ENCODE measurements at places on chromosomes 3 and 15.
A peak's percentile ranks its signal among the peaks of the same experiment; 100 is the strongest.

DNA sequence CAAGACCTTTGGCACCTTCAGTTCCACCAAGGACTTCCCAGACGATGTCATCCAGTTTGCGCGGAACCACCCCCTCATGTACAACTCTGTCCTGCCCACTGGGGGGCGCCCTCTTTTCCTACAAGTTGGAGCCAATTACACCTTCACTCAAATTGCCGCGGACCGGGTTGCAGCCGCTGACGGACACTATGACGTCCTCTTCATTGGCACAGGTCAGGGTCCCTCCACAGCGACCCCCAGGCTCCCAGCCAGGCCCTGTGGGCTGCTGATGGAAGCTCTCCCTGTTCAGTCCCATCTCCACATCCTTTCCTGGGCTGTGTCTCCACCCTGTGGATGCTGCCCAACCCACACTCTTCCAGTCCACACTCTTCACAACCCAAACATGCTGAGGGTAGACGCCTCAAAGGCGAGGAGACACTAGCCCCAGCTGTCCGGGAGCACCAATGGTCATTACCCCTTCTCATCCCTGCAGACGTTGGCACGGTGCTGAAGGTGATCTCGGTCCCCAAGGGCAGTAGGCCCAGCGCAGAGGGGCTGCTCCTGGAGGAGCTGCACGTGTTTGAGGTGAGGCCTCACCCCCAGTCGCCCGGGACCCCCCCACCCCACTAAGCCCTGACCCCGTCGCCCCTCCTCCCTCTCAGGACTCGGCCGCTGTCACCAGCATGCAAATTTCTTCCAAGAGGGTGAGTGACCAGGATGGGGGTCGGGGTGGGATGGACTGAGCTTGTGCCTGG, 4.3 kb upstream of the LSMEM2 start:
- DNase-seq: peak; percentile 81

- peak; percentile 63 for DNase-seq
These were observed 130.5 kb upstream of the EIF1B start for GRCh38 chr3:40179016-40179415.

GRCh38 chr15:80749589-80749988, 29.6 kb upstream of the CEMIP start:
- DNase-seq: no peak

DNA sequence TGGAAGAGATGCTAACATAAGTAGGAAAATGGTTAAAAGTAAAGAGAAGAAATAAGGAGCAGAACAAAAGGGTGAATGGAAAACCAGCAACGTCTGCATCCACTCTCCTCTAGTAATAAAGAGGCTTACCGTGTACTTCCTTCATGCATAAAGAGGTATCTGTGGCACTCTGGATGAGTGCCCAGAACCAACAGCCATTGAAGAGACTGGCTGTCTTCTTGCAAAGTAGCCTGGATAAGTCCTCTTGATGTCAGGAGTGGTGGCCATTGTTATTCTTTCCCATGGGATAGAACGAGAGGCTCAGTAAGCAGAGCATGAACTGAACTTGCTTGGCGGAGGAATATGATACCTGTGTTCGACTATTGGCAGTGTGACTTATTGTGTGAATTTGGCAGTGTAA, 186.2 kb upstream of the RASGRP1 start:
- DNase-seq: no peak

DNA sequence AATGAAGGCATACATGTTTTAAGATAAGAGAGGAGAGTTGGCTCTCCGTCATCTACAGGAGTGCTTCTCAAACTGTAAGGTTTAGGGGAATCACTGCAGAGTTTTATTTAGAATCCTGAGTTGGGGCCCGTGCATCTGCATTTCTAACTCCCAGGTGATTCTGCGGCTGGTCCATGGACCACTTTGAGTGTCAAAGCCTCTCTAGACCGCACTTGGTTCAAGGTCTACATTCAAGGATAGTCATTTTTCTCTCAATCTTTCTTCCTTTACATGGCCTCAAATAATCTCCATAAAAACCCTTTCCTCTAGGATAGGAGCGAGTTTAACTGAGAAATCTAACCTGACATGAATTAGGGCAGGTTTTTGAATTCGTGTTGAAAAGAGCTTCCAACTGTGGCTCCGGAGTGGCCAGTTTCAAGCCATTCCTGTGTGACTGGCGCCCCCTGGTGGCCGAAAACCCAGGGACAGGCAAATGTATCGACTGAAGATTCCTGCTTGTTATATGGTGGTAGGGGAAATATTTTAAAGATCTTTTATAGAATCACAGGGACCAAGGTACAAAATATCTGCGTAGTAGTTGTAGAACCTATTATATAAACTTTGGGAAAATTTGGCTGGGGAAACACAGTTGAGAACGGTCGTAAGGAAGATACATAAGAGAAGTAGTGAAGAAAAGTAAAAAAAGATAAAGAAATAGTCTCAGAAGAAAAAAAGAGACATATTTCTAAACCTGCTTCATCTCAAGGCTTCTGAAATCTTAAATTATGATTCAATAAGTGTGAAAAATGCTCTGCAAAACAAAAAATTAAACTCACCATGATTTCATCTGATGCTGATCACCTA, 11.9 kb downstream of the GABRR3 start:
- DNase-seq: peak; percentile 79

- no peak for DNase-seq
These were observed 950.1 kb downstream of the FHIT start for GRCh38 chr3:60301142-60301541.

GRCh38 chr3:140244893-140245292, 309.9 kb downstream of the CLSTN2 start:
- DNase-seq: no peak

DNA sequence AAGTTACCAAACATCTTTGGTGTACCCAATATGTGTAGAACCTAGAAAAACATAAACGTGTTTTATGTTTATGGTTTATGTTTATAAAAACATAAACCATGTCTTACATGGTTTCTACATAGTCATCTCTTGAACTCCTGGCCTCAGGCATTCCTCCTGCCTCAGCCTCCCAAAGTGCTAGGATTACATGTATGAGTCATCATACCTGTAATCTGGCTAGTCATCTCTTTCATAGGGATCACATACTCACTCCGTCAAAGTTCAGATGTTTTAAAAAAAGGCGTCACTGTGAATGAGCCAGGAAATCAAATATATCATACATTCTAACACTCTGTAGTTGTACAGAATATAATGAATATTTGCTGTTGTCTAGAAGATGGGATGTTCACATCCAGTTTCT, 178.6 kb downstream of the CPNE4 start:
- DNase-seq: no peak

DNA sequence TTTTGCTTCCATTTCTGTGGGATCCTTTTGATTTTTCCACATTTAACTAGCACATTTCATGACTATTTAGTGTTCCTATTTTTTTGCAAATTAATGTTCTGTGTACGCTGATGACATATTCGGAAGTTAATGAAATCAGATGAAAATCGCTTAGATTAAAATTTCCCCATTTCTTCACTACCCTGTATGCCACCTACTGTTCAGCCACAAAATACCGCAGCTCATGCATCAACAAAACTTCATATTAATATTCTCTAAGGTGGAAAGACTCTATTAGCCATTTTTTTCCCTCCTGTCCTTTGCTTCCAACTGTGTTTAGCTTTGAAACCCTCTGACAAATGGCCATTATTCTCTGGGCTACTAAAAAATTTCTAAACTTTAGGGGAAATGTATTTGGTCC, 300.6 kb downstream of the MECOM start:
- no peak for DNase-seq

DNA sequence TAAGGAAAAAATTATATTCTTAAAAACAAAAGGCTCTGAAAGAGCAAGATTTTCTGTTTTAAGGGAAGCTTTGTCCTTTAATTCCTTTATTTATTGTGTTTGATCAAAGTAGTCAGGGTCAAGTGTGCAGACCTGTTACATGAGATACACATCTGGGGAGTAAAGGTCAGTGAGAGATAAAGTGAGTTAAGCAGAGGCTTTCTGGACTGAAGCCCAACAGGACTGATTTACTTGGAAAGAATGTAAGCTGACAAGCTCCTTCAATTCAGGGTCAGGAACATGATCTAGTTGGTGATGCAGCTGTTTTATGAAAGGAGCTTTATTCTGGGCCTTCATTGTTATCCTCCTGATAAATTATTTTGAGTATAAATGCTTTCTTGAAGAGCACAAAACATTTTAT, 20.7 kb upstream of the OTOL1 start:
- DNase-seq: no peak

DNA sequence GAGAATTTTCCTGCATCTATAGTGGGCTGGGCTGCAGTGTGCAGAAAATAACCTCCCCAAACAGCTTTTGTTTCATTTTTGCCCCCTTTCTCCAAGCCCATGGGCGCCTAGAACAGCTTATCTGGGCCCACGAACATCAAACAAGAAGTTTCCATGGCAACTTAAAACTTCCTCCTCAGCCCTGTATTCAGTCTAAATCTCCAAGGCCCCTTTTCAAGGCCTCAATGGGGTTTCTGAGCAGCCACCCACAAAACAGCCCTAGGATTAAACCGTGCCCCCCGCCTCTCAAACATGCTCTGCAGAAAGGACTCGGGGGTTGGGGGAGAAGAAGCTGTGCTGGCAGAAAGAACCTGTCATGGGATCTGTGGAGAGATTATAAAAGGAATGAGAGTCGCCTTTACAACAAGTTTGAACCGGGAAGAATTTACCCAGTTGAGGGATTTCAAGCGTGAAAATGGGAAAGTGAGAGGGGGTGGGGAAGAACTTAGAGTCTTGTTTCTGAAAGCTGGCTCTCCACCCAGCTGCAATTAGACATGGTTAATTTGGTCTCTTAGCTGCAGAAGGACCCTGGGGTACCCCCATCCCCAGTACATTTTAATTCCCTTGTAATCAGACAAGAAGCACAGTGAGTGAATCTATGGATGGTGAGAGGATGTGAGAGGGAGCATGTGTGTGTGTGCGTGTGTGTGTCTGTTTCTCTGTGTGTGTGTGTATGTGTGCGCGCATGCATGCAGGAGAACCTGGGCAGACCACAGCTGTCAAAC, 4.3 kb upstream of the FAM107A start:
- DNase-seq: no peak

GRCh38 chr3:56076746-56077145, 391.5 kb downstream of the ERC2 start:
- no peak for DNase-seq

DNA sequence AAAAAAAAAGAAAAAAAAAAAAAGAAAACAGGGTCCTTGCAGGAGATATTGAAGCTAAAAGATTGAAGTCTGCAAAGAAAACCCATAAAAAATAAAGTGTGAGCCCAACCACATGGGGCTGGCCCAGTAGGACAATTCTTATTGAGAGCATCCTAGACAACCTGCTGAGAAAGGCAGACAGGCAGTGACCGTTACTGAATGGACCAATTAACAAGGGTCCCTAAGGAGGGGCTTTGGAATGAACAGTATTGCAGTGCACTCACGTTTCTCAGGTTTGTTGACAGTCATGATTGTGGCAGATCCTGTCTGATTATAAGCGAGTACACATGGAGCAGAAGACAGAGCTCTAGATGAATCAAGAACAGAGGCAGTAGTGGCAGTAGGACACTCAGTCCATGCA, 168.6 kb downstream of the LSAMP start:
- no peak for DNase-seq

DNA sequence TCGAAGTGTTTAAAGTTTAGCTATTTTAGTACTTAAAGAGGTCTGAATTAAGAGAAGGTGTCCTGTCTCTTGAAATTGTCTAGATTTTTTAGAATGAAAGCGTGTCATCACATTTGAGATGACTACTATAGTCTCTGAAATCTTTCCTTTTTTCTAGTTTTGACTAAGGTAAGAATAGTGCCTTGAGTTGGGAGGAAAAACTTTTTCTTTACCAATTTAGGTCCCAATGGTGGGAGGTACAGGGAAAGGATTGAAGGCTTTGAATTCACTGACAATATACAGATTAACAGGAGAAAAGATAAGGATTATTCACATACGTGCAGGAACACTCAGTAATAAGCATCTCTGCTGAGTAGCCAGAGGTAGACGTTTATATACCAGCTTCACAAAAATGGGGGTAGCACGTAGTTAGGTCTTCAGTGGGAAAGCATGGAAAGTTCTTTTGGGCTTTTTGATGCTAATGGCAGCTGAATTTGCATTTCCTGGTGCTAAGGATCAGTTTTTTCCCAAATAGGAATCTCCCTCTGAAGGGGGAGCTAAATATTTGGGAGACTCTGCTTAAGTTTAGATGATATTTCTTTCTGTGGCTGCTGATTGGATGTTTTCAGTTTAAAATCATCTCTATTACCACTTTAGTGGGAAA, 88.1 kb downstream of the VPS8 start:
- no peak for DNase-seq

GRCh38 chr3:131067983-131068382, 41.3 kb downstream of the NEK11 start:
- DNase-seq: no peak

- DNase-seq: peak; percentile 82
These were observed 1.4 kb downstream of the SLTM start for GRCh38 chr15:58931987-58932588.

DNA sequence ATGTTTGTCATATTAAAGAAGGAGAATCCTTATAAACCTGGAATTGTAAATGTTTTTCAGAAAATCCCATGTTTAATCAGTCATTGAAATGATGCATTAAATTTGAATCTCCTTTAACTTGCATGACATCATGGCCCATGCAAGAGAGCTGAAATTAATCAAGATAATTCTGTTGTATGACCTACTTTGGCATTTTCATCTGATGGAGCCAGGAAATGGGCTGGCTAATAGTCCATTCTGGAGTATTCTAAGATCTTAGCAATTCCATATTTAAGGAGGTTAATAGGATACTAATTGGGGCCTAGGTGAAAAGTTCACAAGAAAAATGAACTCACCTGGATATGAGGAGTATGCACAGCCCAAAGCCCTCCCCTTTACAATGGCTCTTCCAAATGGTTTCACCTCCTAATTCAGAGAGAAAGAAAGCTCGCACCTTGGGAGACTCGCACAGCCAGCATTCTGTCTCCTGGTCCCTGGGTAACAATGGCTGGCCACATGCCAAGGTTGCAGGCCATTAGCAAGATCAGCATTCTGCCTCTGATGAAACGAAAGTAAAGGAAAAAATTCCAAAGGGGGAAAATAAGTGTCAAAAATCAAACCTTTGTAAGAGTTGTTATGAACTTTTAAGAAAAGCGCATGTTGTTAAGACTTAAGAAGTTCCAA, 786.4 kb downstream of the MCTP2 start:
- DNase-seq: no peak

- no peak for DNase-seq
These were observed 849 bp upstream of the PRKCD start for GRCh38 chr3:53160061-53160659.

DNA sequence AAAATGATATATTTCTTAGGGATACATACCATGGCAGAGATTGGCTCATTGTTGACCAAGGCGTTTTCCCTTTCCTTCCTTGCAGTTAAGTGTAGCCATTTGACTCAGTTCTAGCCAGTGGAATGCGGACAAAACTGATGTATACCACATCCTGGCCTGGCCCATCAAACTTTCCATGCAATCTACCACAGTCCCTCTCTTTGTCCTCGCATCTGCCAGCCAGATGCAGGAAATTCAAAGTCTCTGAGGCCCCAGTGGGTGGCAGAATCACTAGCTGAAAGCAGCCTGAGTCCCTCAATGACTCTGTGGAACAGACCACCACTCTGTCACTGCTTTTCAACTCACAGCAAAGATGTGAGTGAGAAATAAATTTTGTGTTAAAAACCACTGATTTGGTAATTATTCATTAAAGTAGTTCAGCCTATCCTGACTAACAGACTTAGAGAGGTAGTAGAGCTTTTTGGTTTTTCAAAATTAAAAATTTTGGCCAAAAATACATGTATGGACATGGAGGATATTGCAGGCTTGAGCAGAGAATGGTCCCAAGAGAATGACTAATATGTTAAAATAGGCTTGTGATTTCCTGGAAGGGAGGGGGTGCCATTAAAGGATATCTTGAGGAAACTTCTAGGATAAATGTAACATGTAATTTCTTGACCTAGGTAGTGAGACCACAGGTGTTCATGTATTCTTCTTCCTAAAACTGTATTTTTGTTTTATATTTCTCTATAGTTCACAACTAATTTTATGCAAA, 10.9 kb downstream of the LRRFIP2 start:
- no peak for DNase-seq

All from NB4 (cell line).